Epithelial cell of prostate (primary cell): ENCODE measurements at places on chromosomes 6 and 20.
A peak's percentile ranks its signal among the peaks of the same experiment; 100 is the strongest.

DNA sequence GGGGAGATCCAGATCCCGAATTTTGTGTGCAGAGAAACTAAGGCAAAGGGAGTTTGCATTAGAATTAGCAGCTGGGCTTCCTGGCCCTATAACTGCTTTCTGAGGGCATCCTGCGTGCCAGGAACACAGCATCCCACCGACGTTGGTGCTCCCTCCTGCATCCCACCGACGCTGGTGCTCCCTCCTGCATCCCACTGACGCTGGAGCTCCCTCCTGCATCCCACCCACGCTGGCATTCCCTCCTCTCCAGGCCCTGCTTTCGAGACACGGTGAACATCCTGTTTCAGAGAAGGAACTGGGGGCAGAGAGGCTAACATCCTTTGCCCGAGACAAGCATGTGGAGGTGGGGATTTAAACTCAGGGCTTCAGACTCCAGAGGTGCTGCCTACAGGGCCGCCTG lies 44.4 kb downstream of the DACT2 start:
- DNase-seq: no peak

- DNase-seq: no peak
Measured at GRCh38 chr6:158744986-158745430, 74.2 kb downstream of the EZR start.

- DNase-seq: no peak
Measured at GRCh38 chr6:75759207-75759606, 10.2 kb downstream of the MYO6 start.

DNA sequence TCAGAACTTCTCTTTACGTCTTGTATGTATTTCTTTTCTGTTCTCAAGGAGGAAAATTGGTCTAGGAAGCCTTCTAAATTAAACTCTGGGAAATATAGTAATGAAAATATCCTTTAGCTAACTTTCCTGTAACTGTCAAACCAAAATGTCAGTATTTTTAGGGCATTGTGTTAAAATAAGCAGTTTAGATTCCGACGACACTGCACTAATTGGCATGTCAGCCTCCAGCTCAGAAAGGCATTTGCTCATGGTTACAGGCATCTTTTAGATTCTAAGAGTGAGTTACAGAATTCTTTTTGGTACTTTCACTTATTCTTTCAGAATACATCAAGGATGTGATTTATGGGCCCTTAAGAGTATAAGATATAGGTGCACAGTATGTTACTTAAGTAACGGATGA lies 26.1 kb upstream of the VAPB start:
- DNase-seq: no peak

DNA sequence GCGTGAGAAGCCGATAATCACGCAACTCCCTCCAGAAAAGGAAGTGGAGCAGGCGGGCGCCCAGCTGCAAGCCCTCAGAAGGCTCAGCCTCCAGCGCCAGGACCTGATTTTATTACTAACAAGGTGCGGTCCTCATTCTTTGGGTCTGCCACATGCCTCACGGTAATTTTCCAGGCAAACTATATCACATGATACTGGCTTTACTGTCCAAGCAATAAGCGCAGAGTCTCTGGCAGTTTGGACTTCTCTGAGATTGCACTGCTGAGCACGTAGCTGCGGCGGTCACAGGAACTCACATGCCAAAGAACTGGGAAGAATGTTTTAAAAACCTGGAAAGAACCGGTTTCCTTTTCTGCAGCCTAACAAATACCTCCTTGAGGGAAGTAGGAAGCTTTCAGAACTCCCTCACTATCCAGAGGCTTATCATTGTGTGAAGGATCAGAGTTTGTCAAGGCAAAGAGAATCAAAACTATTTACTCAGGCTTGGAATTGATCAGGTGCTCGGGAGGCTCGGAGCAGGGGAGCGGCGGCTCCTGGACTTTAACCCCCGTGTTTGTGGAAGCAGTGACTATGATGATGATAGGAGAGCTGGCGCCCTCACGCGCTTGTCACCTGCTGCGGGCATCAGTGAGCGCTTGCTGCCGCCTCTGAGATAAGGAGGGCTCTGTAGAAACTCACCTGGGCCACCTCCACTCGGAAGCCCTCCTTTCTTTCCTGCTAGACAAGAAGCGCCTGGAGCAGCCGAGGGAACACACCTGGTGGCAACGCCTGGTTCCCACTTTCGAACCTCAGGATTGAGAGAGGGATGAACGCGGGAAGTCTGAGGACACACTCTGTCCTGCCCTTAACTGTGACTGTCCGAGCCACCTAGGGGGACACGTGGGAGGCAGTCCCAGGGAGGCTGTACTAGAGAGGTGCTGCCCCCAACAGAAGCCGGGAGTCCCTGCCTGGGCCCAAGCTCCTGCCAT lies 27.2 kb upstream of the SYNJ2 start:
- DNase-seq: no peak

GRCh38 chr6:25883991-25884390 lies 9.9 kb upstream of the SLC17A3 start:
- DNase-seq: no peak

- DNase-seq: no peak
Measured at GRCh38 chr20:675453-676314, at the start of gene SCRT2. Gene SCRT2, minus strand, starts transcription at chr20:675802. Its CDS starts 201 bp downstream, at chr20:675601.

DNA sequence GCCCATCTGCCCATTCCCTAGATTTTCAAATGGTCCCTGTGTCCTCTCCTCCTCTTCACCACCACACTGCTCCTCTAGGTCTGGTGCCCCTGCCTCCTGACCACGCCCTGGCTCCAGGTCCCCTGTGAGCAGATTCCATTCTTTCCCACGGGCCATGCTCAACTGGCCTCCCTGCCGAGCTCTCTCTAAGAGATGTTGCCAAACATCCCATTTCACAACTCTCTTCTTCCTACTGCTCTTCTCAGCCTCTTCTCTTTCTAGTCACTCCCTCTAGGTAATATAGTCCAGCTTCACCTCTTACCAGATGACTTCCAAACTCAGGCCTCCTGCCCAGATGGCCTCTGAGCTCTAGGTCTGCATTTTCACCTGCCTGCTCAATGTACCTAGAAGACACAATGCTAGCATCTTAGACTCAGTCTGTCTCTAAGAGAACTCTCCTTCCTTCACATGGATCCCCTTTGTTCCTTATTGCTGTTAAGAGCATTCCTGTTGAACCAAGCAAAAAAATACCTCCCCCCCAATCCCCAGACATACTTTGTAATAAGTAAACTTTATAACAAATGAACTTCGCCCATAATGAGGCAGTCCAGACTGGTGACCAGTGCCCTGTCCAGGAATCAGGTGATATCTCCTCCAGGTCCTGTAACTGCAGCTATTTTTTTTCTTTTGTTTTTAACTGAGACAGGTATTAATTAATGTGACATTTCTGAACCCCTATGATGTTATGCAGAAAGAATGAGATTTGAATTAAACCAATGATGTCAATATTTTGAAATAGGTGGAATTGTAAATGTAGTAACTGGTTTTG lies 79.0 kb downstream of the LYRM4 start:
- no peak for DNase-seq

- no peak for DNase-seq
Measured at GRCh38 chr6:121711472-121711871, 276.0 kb downstream of the GJA1 start.

GRCh38 chr6:42417641-42418112 lies 34.0 kb downstream of the TRERF1 start:
- no peak for DNase-seq

GRCh38 chr6:71492668-71493067 lies 204.1 kb downstream of the OGFRL1 start:
- no peak for DNase-seq

DNA sequence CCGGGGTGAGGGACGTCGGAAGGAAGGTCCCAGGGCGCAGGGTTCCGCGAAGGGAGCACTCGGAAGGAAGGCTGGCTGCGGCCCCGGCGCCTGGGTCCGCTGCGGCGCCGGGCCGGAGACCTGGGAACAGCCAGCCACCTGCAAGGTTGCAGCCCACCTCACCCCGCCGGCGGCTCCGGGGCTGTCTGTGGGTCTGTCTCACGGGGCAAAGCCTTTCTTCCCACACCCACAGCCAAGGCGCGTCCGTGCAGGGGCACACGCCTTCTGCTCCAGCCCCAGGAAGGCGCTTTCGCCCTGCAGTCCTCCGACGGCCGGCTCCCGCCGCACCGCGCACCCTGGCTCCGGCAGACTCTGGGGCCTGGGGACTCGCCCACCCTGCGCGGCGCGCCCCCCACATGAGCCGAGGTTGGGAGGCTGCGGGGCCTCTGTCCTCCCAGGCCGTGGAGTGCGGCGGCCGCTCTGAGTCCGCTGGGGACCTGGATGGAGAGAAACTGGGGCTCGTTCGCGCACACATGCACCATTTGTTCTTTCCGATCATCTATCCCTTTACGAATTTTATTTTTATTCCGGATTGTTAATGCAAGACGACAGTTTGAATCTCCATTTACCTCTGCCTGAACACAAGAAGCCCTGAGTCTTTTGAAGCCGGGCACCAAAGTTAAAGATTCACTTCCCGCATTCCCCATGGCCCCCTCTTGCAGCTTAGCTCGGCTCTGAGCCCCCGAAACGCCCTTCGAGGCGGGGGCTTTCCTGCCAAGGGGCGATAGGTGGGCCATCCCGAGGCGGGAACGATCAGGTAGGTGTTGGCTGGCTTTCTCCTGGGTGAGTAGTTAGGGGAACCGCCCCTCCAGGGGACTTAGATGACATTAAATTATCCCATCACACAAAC lies 4.5 kb upstream of the FOXC1 start:
- no peak for DNase-seq

- no peak for DNase-seq
Measured at GRCh38 chr6:136736281-136736960, 55.9 kb downstream of the MAP3K5 start.

- no peak for DNase-seq
Measured at GRCh38 chr6:34836451-34836850, 44.6 kb downstream of the BLTP3A start.

GRCh38 chr6:45587229-45588060 lies 209.7 kb upstream of the SUPT3H start:
- peak; percentile 89 for DNase-seq

DNA sequence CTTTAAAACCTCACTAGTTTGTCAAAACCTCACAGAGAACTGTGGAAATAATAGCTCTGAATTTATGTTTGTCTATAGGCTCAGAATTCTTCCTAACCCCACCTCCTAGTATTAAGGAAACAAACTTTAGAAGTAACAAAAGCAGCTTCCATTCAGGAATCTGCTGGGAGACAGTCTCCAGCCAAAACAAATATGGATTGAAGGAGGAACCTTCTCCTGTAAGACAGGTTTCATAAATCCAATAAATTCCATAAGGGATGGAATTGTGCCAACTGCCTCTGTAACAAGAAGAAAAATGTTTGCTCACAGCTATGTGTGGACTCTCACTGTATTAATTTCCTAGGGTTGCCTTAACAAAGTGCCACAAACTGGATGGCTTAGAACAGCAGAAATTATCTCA lies 7.5 kb downstream of the SYCP2 start:
- no peak for DNase-seq

GRCh38 chr6:6622501-6622900 lies 34.0 kb downstream of the LY86 start:
- no peak for DNase-seq

GRCh38 chr20:9228774-9229450 lies 160.0 kb downstream of the PLCB4 start:
- no peak for DNase-seq

GRCh38 chr6:2117447-2117846 lies 128.0 kb downstream of the GMDS start:
- no peak for DNase-seq

DNA sequence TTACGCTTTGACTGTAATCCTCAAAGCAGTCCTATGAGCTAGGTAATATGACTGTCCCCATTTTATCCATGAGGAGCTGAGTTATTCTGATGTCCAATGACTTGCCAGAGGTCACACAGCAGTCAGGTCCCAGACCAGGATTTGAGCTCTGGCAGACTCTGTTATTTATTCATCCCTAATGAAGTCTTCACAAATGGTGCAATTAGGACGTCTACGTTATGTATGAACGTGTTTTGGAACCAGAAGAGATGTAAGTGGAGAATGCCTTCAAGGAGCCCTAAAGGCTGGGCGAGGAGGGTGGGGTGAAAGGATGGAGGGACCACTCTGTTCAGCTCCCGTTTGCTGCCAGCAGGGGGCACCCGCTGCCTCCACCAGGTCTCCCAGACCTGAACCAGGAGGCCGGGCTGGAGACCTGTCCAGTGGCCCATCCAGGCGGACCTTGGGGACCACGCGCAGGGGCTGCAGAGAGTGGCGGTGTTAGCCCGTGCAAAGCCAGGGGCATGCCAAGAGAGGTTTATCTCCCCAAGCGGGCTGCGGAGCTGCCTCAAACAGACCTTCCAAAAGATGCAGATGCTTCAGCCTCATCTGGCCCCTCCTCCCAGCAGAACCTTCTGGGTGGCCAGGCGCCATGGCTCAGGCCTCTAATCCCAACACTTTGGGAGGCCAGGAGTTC lies 15.2 kb upstream of the ZNF335 start:
- DNase-seq: no peak

- no peak for DNase-seq
Measured at GRCh38 chr6:107101686-107102413, 13.5 kb downstream of the BEND3 start.

- no peak for DNase-seq
Measured at GRCh38 chr6:82602776-82603175, 239.2 kb downstream of the TPBG start.

DNA sequence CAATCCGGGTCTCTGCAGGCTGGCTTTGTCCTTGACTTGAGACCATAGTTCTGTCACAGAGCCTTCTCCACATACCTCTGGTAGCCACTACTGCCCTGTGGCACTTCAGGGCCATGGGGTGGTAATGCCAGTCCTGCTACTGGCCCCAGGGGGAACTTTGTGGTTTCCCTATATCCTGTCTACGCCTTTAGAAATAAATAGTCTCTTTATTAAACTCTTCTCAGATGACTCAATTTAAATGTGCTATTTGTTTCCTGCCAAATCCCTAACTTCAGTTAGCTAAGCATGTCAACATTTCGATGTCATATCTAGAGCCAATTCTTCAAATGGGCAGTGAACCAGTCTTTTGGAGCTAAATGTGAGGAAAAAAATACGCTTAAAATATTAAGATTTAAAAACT lies 60.1 kb downstream of the SEL1L2 start:
- DNase-seq: no peak

DNA sequence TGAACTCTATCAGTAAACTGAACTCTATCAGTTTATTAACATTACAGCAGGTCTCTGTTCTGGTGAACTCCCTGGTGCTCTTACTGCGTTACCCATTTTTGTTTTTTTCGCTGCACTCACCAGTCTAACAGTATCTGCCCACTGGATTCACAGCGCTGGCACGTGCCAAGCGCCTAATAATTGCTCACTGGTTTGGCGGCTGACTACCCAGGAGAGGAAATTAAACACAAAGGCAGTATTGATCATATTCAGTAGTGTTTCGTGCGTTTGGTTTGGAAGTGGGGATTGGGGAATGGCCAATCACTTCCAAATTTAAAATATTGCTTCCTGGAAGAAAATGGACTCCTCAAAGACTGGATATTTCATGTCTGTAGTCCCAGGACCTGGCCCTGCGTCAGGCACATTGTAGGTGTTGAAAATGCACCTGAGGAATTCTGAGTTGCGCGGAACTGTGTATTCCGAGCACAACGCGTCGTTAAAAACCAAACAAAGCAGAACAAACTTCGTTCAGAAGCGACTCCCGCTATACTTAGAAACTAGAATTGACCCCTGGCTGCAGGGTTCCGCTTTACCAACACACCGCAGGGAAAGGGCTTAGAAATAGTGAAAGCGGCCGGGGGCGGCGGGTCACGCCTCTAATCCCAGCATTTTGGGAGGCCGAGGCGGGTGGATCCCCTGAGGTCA lies 1.1 kb upstream of the RPS12 start:
- no peak for DNase-seq

GRCh38 chr6:80161434-80161833 lies 55.0 kb downstream of the BCKDHB start:
- no peak for DNase-seq

- DNase-seq: no peak
Measured at GRCh38 chr20:12821249-12821648, 187.5 kb upstream of the SPTLC3 start.
